Smooth muscle cell of bladder (primary cell): ENCODE measurements at places on chromosomes 3 and 15. TPM values are rescaled to one million over a fixed set of nuclear protein-coding genes. Genes with fewer than 3 reads are reported as not detected.

Gene ISLR2
- total RNA-seq = under 0.01 and 0.28 TPM in 2 replicates

Gene C3orf22
- total RNA-seq = not detected in 2 replicates

Gene DUOX1
- under 0.01 TPM in 2 replicates for total RNA-seq

Gene MESP2
- total RNA-seq = 0.37 and 0.57 TPM in 2 replicates

Gene FGF12
- total RNA-seq = 0.09 TPM in 1 of 2 replicates, not detected in the other
